COR-L47 (cell line): ENCODE measurements at places on chromosomes 16 and 17.

- no peak for DNase-seq
Measured at GRCh38 chr16:70433458-70434103, 5.3 kb downstream of the ST3GAL2 start.

DNA sequence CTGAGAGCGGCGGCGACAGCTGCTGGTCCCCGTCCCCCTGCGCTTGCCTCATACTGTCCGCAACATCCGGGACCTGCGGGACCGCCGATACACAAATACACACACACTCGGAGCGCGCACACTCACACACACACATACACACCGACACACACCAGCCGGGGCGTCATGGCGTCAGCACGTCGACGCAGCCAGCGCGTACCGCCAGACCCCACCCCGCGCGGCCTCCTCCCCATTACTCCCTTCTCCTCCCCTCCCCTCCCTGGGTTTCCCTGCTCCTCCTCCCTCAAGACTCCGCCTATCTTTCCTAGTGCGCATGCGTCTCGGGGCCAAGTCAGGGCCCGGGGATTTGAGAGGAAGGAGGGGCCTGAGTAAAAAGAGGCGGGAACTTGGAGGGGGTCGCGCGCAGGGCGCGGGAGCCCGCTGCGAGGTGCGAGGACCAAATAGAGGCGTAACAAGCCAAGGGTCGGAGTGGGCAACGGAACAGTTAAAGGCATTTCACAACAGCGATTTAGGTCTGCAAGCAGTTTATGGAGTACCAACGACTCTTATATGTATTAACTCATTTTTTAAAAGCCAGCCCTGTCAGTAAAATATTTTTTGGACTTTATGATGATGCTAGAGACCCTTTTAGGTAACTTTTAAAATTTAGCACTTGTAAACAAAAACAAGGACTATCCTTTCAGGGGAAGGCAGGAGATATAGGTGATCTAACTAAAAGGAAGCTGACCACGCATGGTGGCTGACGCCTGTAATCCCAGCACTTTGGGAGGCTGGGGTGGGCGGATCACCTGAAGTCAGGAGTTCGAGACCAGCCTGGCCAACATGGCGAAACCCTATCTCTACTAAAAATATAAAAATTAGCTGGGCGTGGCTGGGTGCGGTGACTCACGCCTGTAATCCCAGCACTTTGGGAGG is at the start of gene SPOP:
TSS of gene SPOP (minus strand) at position 165 of the 915 bp plus-strand sequence. CDS start 55,287 bp downstream, outside the sequence.
- peak; percentile 98 for DNase-seq

GRCh38 chr16:3101018-3101840 is 2.1 kb upstream of the ZSCAN10 start:
- no peak for DNase-seq

DNA sequence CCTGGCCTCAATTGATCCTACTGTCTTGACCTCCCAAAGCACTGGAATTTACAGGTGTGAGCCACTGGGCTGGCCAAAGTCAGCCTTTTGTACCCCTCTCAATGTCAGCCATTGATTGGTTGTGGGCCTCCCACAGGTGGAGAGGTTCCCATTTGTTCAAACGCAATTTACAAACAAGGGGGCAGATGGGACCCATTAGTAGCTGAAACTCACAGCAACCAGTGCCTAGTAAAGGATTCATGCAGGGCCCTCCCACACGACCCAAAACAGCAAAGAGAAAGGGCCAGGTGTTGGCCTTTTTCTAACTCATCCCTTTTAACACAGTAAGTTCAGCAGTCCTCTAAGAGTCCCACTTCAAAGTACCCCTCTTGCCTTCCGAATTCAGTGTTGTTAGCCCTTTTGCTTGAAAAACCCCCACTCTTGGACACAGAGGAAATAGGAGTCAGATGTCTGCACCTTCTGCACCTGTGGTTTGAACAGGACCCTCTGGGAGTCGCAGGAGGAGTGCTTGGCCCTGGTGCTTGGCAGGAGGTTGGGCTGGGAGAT is 89.2 kb downstream of the PITPNC1 start:
- DNase-seq: no peak

DNA sequence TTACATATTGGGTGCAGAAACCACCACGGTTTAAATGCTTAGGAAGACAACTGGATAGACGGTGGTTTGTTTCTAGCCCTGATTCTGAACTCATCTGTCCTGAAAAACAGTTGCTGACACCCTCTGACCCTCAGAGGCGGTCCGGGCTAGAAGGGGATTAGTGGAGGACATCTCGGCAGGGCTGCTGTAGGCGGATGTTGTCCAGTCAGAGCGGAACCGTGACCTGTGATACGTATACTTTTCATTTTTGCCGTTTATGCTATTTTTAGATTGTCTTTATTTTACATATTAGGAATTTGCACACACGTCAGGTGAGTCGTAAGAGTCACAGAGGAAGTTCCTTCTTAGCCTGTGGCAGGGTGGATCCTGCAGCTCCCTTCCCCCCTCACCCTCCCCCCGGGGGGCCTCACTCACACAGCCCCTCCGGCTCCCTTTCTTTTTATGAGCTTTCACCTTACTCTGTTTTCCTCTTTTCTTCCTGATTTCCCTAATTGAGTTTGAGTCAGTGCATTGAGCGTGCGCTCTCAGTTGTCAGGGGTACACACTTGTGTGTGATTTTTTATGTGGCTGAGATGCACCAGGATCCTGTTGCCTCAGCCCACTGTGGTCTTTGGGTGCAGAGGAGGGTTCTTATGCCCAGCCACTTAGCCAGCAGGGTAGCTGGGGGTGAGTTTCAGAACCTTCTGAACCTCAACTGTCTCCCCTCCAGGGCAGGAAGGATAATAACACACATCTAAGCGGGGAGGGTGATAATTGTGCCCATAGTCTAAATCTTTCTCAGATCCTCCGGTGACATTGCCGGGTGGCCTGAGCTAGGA is 211.1 kb upstream of the CHMP6 start:
- DNase-seq: no peak

- DNase-seq: no peak
Measured at GRCh38 chr16:48885471-48885870, 275.5 kb upstream of the N4BP1 start.

DNA sequence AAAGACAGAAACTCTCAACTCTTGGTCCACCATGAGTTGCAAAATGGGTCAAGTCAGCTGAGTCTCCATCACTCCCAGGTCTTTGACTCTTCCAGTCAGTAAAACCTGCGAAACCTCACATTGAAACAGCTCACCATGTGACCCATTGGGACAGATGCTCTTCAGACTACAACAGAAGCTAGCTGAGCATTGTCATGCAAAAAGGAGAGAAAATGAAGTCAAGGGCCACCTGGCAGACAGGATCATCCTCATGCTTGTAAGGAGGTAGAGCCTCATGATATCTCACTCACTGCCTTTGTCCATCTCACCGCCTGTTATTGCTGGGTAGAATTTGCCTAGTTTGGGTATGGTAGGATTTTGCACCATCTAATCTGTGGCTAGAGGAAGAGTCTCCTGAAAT is 50.2 kb downstream of the MAF start:
- no peak for DNase-seq

DNA sequence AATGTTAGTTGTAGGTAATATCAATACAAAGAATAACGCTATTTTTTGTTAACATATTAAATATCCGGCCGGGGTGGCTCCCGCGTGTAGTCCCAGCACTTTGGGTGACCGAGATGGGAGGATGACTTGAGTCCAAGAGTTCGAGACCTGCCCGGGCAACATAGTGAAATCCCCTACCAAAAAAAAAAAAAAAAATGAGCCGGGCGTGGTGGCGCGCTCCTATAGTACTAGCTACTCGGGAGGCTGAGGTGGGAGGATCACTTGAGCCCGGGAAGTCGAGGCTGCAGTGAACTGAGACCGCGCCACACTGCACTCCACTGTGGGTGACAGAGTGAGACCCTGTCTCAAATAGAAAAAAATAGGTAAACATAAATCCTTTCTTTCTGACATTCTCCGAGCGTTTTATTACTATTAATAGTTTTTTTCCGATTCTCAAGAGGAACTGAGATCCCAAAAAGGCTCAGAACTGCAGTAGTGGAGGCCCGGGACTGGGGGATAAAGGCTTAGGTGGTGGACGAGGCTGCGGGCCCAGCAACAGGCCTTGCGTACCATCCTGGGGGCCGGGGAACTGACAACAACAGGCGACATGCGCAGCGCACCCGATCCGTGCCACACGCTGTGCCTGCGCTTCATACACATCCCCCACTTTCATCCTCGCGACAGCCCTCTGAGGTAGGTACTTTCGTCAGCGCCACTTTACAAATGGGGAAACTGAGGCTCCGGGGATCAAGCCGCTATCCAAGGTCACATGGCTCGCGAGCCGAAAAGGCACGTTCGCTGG is 919 bp downstream of the N4BP1 start:
- DNase-seq: peak; percentile 33

GRCh38 chr17:79188048-79188447 is 113.4 kb downstream of the ENGASE start:
- DNase-seq: peak; percentile 36

DNA sequence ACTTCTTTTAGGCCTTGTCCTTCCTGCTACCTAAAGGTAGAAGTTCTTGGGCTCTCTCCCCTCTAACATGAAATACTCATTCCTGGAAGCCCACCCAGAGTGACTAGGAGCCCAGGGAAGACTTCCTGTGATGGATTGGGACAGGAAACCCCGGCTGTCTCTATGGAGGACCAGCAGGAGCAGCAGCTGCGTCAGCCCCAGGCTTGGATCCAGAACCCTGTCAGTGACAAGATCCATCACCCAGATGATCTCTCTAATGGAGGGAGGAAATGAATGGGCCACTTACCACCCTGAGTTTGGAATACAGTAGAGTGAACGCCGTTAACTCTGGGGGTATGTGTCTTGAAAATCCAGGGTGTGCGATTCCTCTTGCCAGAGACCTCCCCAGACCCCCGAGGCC is 195.7 kb upstream of the WSCD1 start:
- DNase-seq: no peak

- DNase-seq: no peak
Measured at GRCh38 chr16:330741-331140, 21.8 kb downstream of the AXIN1 start.

DNA sequence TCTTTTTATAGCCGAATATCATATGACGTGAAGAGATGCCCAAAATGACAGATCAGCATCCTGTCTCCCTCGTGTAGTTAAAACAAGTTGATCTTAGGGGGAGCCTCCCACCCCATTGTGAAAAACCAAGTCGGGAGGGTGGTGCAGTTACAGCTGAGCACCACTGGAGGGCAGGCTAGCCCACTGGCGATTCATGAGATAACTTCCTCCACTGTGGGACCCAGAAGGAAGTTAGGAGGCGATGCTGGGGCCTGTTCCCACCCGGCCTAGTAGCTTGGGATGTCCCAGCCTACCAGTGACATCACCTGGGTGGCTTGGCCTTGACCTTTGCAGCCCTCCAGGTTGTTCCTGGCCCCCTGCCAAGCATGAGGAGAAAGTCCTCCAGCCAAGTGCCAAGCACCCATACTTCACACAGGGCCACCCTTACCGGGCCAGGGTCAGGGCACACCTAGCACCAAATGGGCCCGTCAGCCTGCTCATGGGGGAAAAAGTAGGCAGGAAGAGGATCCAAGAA is 8.1 kb upstream of the CPNE2 start:
- DNase-seq: peak; percentile 63

DNA sequence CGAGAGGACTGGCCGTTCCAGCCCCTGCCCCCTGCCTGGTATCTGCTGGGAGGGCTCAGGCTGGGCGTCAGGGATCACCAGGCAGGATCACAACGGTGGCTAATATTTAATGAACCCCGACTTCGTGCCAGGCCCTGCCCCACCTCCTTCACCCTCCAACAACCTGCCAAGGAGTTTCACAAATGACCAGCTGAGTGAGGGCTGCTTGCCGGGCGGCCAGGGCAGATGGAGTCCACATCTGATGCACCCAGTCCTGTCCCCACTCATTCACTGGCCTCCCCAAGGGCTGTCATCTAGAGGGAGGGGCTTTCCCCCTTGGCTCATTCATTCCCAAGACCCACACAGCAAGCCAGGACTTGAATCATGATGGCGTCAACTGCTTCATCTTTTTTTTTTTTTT is 17.5 kb downstream of the UBALD1 start:
- DNase-seq: no peak

DNA sequence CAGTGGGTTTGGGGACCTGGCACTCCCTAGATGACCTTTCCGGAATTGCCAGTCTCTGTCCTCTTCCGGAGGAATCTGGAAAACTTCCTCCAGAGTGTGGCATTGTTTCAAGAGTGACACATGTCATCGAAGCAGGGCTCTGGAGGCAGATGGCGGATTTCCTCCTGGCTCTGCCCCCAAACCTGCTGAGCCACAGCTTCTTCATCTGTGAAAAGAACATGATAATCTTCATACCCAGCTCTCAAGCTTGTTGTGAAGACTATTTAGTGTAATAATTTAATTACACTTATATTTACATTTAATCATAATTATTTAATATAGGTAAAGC is 19.7 kb upstream of the TEX2 start:
- no peak for DNase-seq

GRCh38 chr17:50903604-50904517 is 37.7 kb upstream of the TOB1 start:
- DNase-seq: no peak

- peak; percentile 15 for DNase-seq
Measured at GRCh38 chr16:67013233-67013822, 15.6 kb upstream of the CBFB start.

GRCh38 chr16:68739964-68740627 is 3.0 kb downstream of the CDH1 start:
- no peak for DNase-seq

GRCh38 chr17:27284811-27285415 is 9.0 kb upstream of the WSB1 start:
- DNase-seq: no peak

DNA sequence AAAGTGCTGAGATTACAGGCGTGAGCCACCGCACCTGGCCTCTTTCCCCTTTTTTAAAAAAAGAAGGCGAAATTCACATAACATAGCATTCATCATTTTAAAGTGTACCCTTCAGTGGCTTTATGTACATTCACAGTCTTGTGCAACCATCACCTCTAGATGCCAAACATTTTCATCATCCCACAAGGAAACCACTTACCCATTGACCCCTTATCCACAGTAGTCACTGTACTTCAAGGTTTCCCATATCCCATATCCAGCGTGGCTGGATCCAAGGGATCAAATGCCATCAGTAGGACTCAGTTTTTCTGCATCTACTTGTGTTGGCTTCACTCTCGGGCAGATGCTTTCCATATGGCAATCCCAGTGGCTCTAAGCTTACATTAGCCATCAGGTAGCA is 50.3 kb downstream of the BMERB1 start:
- DNase-seq: no peak

DNA sequence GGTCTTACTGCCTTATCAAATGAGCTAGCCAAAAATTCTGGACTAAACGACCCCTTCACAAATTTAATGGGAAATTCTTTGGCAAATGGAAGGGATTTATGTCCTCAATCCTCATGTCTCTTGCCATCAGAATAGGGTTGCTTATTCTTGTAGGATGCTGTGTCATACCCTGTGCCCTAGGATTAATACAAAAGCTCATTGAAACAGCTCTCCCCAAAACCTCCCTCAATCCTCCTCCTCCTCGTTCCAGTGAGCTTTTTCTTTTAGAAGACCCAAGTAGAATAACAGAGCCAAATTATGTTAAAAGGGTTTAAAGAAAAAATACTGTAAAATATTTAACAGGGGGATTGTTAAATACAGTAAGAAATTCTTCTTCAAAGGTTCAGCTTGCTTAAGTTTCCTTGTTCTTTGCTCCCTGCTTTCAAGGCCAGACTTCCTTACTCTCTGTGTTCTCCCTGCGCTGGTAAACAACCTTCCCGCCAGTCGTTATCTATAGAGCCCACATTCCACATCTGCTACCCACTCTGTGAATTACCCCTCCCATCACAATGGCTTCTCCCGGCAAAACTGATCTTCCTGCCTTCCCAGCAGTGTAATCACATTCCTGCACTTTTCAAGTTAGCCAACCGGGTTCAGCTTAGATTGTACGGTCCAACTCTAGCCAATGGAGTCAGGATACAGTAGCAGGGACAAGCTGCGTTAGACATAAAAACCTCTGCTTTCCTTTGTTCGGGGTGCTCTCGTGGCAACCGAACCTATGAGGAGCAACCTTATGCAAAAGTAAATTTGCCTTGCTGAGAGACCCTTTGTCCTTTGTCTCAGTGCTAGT is 9.7 kb downstream of the HPR start:
- no peak for DNase-seq
